ENCODE measurements at places on chromosomes 7 and 10.

DNA sequence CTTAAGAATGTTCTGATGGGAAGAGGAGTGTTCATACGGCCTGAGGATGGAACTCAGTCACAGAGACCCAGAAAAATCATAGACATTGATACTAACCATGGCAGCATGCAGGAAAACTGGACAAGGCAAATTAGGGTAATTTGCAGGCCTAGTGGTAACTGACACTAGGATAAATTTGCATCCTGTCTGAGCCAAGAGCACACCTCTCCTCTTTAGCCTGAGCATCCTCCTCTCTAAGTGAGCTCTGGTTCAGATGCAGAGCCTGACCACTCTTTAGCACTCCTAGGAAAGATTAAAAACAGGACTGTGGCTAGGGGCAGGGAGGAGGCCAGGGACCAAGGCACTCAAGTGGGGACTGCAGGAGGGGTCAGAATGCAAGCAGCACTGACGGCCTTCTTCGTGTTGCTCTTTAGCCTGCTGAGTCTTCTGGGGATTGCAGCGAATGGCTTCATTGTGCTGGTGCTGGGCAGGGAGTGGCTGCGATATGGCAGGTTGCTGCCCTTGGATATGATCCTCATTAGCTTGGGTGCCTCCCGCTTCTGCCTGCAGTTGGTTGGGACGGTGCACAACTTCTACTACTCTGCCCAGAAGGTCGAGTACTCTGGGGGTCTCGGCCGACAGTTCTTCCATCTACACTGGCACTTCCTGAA, at the start of gene TAS2R41:
Gene TAS2R41, plus strand, starts transcription at position 373 of the 650 bp plus-strand sequence. Its CDS starts 0 bp downstream, at position 373.
- no peak for DNase-seq

DNA sequence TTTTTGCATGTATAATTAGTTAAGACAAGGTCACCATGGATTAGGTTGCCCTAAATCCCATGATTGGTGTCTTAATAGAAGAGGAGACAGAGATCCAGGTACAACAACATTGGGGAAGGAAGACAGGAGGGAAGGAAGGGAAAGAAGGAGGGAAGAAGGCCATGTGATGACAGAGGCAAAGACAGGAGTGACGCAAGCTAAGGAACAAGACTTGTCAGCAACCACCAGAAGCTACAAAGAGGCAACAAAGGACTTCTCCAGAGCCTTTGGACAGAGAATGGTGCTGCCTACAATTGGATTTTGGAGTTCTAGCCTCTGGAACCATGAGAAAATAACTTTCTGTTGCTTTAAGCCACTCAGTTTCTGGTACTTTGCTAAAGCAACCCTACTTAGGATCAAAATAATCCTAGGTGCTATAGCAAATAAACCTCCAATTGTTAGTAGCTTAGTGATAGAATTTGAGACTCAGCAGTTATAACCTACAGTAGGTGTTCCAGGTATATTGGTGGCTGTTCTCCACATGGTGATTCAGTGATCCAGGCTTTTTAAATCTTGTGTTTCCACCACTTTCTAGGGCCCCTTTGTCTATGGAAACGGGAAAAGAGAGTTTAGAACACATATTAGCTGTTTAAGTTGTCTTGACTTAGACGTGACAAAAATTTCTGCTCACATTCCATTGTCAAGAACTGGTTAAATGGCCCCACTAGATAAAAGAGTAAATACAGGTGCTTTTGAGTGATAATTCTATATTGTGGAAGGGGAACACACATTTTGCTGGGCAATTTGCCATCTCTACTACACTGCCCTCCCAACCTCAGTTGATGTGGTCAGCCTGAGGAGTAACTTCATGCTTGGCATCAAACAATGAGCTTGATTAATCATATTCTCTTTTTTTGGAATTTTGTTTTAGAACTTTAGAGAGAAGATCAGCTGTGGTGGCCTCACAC, 70.5 kb upstream of the SP4 start:
- no peak for DNase-seq

- no peak for DNase-seq
These were observed 17.3 kb downstream of the NRAP start for GRCh38 chr10:113646336-113647201.

GRCh38 chr7:147308539-147308938, 1191.9 kb downstream of the CNTNAP2 start:
- DNase-seq, result no peak

DNA sequence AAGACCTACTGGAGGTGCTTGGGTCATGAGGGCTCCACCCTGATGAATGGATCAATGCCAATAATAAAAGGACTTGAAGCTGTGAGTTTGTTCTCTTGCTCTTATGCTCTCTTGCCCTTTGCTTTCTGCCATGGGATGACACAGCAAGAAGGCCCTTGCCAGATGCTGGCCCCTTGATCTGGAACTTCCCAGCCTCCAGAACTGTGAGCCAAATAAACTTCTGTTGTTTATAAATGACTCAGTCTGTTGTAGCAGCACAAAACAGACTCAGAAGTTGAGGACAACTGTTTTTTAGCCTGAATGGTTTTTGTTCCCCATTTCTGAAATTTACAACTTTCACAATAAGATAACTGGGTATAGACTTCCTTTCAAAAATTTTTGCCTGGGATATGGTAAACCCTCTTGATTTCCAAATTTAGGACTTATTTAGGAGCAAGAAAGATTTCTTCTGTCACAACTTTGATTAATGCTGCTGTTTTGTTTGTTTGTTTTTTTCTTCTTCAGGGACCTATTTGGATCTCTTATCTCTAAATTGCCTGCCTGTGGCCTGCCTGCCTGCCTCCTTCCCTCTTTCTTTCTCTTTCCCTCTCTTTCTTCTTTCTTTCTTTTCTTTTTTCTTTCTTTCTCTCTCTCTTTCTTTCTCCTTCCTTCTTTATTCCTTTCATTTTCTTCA, 12.1 kb downstream of the ENTPD1 start:
- DNase-seq, result no peak

GRCh38 chr7:121138262-121138933, 149.9 kb downstream of the CPED1 start:
- DNase-seq, result no peak

GRCh38 chr7:77765906-77766800, 32.1 kb downstream of the TMEM60 start:
- no peak for DNase-seq

- no peak for DNase-seq
These were observed 106.8 kb downstream of the CYP26A1 start for GRCh38 chr10:93180482-93180931.

GRCh38 chr7:143043391-143043790, 8.8 kb upstream of the OR6V1 start:
- DNase-seq, result no peak
